ENCODE measurements at places on chromosomes 6 and 20.

DNA sequence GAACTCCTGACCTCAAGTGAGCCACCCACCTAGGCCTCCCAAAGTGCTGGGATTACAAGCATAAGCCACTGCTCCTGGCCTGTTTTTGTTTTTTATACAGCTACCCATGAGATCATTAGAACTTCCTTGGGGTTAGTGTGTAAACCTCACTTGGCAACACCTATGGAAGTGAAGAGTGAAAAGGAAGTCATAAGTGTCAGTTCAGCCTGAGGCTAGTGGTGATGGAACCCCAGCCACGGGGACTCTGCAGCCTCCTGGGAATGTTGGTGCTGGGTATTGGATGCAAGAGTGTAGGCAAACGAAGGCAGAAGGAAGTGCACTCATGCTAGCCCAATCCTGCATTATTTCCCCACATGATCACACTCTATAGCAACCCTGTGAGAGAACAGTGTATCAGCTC lies 33.6 kb upstream of the FUCA2 start:
- no peak for DNase-seq

DNA sequence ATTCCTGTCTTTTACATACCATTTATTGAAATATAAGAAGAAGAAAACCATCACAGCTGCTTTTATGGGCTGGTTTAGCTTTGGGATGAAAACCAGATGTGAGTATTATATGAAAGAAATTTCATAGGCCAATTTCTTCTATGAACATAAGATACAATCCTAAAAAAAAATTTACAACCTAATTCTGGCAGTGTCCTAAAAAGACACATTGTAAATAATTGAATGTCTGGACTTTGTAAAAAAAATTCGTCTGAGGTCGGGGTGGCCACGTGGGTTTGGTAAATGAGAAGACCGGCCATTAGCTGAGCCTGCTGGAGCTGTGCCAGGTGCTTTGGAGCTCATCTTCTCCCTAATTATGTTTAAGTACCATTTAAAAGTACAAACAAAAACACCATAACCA lies 26.8 kb downstream of the DACT2 start:
- DNase-seq, result no peak

GRCh38 chr6:155936551-155936950 lies 480.9 kb upstream of the NOX3 start:
- DNase-seq, result no peak

GRCh38 chr6:126267626-126268025 lies 72.3 kb upstream of the CENPW start:
- no peak for DNase-seq

- no peak for DNase-seq
Measured at GRCh38 chr20:10679269-10679668, 5.5 kb upstream of the JAG1 start.

- no peak for DNase-seq
Measured at GRCh38 chr20:16904751-16905150, 156.6 kb downstream of the OTOR start.

GRCh38 chr6:107965746-107966145 lies 7.7 kb upstream of the SEC63 start:
- DNase-seq, result no peak

GRCh38 chr6:33168284-33168601 lies 24.0 kb downstream of the COL11A2 start:
- DNase-seq, result no peak

DNA sequence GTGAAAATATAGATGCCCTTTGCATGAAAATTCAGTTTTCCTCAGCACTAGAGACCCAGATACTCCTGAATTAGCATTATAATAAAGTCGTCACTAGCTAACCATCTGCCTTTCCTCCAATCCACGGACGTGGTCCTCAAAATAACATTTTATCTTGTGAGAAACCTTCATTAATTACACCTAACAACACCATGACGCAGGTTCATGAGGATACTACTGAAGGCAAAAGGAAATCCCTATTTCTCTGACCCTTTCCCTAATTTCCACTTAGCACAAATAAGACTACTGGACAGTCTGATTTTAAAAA lies 1.3 kb upstream of the PNISR start:
- no peak for DNase-seq

GRCh38 chr6:169940481-169941271 lies 189.3 kb downstream of the ERMARD start:
- no peak for DNase-seq

GRCh38 chr6:89009624-89010059 lies 46.2 kb upstream of the RNGTT start:
- no peak for DNase-seq

DNA sequence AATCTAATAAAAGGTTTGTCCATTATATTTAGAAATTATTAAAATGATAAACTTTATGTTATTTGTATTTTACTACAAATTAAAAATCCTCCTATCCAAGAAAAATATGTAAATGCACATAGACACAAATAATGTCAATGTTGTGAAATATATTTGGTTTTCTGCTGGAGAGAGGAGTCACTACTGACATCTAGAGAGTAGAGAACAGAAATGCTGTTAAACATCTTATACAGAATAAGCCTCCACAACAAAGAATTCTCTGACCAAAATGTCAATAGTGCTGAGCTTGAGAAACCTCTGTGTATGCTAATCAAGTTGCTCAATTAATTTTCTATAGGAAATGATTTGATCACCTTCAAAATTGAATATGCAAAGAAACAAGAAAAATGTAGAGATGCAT lies 12.4 kb downstream of the HTR1B start:
- DNase-seq, result no peak

- no peak for DNase-seq
Measured at GRCh38 chr6:85482206-85482904, 32.5 kb downstream of the NT5E start.

DNA sequence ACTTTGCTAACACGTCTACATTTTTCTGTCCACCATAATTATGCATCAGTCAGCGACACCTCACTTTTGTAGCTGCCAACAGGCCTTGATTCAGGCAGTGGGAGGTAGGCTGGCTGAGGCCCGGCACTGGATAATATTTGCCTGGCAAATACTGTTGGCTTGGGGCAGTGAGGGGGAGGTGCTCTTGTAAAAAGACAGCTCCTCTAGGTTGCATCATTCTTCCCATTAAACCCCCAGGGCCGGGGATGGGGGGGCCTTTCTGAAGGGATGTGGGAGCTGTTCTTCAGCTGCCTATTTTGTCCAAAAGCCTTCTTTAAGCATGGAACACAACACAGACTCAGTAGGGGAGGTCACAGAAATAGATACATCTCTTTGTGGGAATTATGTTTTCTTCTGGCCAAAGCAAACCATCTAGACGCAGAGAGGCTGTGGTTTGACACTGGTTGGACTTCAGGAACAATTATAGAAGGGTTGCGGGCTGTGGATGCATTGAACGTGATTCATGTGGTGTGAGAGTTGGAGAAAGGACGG lies 338.3 kb upstream of the NT5E start:
- DNase-seq, result no peak

DNA sequence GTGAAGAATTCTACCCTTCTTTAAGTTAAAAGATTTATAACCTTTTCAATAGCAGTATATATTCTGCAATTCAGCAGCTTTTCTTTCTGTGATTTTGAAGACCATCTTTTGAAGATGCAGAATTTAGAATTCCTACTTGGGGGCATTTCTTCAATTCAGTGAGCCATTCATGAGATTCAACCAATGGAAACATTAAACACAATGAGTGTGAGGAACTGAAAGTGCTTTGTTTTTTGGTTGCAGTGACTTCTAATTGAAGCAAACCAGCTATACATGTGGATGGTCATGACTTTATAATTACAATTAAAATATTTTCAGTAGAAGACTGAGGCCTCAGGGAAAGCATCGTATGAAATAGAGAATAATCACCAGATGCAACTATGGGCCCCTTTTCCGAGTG lies 108.3 kb downstream of the CARMIL1 start:
- DNase-seq, result no peak

GRCh38 chr6:161476711-161477110 lies 202.8 kb upstream of the AGPAT4 start:
- no peak for DNase-seq

- DNase-seq, result no peak
Measured at GRCh38 chr20:58841539-58842264, 9.0 kb downstream of the GNAS-AS1 start.

- DNase-seq, result no peak
Measured at GRCh38 chr6:125948455-125948854, 8.1 kb upstream of the HINT3 start.

DNA sequence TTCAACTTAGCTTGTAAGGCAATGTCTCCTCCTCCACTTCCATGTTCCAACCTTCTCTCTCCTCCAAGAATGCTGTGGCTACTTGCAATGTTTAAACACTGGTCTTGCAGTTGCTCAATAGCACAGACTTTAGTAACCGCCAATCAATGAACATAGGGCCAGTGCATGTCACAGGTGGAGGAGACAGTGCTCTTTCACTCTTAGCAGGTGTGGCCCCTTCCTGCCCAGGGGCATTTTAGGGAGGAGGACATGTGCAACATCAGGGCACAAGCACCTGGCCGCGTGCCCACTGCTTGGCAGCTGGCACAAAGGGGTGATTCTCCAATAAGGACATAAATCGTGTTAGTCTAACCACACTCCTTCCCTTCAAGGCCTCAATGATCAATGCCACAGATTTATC lies 41.3 kb downstream of the ADGRF1 start:
- no peak for DNase-seq

DNA sequence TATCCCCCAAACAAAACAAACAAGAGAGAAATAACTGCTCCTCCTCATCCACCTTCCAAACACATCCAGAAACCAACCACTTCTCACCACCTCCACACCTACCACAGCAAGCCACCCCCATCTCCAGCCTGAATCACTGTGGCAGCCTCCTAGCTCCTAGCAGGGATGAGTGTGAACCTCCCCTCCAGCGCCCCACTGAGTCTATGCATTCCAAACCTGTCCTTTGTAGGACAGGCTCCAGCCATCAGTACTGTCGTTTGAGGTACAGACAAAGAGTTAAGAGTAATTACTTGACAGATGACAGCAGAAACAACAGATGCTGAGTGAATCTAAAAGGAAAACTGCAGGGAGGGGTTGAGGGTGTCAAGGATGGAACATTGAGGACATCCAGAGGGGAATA lies 2.4 kb downstream of the METTL24 start:
- no peak for DNase-seq

- no peak for DNase-seq
Measured at GRCh38 chr20:8756410-8756809, 312.5 kb upstream of the PLCB4 start.

GRCh38 chr6:152636021-152636608 lies 1.0 kb downstream of the SYNE1 start:
- no peak for DNase-seq

DNA sequence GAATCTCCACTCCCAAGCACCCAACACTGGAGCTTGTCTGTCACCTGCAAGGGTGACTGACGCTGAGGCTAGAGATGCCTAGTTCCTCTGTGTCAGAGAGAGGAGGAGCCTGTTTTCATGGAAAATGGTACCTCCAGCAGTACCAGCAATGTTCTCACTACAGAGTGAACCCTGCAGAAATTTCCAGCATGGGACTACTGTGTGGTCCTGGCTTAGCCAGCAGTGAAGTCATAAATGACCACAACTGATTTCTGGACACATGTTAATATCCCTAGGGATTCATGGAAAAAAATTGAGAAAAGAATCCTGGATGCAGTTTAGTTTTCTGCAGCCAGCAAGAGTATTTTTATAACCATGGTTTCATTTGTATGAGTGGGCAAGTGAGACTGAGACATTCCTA lies 468.1 kb downstream of the CD83 start:
- no peak for DNase-seq

- DNase-seq, result no peak
Measured at GRCh38 chr6:137982418-137983189, 115.5 kb downstream of the TNFAIP3 start.

DNA sequence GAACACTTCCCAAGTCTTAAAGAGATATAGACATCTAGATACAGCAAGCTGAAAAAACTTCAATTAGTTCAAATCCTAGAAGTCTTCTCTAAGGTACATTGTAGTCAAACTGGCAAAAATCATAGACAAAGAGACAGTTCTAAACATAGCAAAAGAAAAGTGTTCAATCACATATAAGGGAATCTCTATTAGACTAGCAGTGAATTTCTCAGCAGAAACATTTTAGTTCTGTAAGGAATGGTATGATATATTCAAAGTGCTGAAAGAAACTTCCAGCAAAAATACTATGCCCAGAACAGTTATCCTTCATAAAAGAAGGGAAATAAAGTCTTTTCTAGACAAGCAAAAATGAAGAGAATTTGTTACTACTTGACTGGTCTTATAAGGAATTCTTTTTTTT lies 186.3 kb upstream of the SYNCRIP start:
- DNase-seq, result no peak

DNA sequence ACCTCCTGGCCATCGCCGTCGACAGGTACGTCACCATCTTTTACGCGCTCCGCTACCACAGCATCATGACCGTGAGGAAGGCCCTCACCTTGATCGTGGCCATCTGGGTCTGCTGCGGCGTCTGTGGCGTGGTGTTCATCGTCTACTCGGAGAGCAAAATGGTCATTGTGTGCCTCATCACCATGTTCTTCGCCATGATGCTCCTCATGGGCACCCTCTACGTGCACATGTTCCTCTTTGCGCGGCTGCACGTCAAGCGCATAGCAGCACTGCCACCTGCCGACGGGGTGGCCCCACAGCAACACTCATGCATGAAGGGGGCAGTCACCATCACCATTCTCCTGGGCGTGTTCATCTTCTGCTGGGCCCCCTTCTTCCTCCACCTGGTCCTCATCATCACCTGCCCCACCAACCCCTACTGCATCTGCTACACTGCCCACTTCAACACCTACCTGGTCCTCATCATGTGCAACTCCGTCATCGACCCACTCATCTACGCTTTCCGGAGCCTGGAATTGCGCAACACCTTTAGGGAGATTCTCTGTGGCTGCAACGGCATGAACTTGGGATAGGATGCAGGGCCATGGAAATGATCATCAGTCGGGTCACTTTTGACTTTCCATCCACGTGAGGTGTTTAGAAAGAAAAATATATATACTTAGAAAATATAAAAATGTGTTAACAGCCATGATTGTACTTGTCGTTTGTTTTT lies 868 bp downstream of the MC3R start:
- no peak for DNase-seq

GRCh38 chr6:14665827-14666724 lies 548.5 kb downstream of the CD83 start:
- no peak for DNase-seq

- DNase-seq, result no peak
Measured at GRCh38 chr20:41524980-41525613, 93.1 kb downstream of the CHD6 start.
